ENCODE measurements at places on chromosomes 5 and 9.

DNA sequence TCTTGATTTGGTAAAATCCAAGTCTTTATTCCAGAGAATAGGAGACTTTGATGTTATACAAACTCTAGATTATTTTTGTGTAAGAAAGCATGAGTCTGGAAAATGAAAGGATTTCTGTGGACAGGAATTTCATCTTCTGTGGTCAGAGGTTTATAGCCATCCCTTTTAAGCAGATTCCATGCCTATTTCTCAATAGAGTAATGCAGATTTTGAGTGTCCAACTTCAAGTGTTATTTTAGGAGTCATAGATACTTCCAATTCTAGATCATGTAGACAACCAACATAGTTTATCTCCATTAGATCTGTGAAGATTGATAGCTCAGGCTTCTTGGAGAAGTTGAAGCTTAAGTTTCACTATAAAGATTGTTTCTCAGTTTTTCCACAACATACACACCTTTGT lies 379.7 kb downstream of the PSAT1 start:
- no peak for DNase-seq

- DNase-seq: no peak
These were observed 21.8 kb downstream of the MEF2C start for GRCh38 chr5:88861231-88861630.

DNA sequence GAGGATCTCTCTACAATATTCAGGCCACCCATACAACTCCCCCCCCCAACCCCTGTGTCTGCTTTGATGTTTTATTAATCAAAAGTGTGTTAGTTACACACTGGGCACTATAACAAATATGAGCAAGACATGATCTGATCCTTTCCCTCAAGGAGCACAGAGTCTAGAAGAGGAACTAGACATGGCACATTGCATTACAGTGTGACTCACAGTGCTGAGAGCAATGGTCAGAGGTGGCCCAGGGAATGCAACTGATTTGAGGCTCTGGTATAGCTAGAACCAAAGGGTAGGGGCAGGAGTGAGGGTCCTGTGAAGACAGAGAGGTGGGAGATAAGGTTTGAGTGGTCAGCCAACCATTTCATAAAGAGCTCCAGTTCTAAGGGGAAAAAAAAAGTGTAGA lies 539.2 kb downstream of the ACTL7B start:
- no peak for DNase-seq

- DNase-seq: no peak
These were observed 68.8 kb downstream of the ITGA1 start for GRCh38 chr5:52856564-52856963.

GRCh38 chr5:135476615-135477581 lies 24.7 kb upstream of the TIFAB start:
- no peak for DNase-seq

GRCh38 chr5:176739461-176740051 lies 70.8 kb upstream of the UNC5A start:
- no peak for DNase-seq

- DNase-seq: peak; percentile 26
These were observed 12.0 kb downstream of the GLRX start for GRCh38 chr5:95810305-95811125.

GRCh38 chr5:138648841-138649240 lies 73.6 kb upstream of the HSPA9 start:
- no peak for DNase-seq

DNA sequence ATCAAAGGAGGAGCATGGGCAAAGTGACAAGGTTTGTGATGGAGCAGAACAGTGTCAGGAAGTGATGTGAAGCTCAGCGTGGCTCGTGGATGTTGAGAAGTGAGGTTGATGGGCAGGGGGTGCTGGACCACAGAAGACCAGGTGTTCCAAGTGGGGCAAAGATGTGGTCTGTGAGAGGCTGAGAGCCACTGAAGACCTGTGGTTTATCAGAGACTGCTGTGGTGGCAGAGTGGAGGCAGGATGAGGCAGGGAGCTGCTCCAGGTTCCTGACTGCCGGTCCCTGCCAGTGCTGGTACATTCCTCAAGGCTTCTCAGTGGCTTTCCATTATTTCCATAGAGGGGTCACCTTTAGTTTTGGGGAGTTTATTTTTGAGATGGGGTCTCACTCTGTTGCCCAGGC lies 19.1 kb downstream of the PALM2AKAP2 start:
- DNase-seq: no peak

DNA sequence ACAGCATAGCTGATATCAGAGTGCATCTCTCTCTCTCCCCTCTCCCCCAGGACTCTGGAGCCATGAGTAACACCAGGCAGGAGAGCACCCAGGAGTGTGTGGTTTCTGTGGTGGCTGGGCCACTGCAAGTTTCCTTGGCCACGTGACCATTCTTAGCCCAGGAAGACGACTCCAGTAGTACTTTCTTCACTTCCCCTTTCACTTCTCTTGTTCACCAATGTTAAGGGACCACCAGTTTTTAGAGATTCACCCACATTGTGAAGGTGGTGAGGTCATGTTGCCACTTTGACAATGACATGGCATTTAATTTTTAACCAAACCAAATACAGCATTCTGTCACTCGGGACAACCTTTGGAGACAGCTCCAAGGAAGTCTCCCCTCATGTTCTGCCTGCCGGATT lies 17.9 kb upstream of the DAPK1 start:
- DNase-seq: no peak

GRCh38 chr5:52328220-52328806 lies 459.4 kb upstream of the ITGA1 start:
- DNase-seq: no peak

- no peak for DNase-seq
These were observed 138.2 kb upstream of the SMARCA2 start for GRCh38 chr9:1876891-1877496.

DNA sequence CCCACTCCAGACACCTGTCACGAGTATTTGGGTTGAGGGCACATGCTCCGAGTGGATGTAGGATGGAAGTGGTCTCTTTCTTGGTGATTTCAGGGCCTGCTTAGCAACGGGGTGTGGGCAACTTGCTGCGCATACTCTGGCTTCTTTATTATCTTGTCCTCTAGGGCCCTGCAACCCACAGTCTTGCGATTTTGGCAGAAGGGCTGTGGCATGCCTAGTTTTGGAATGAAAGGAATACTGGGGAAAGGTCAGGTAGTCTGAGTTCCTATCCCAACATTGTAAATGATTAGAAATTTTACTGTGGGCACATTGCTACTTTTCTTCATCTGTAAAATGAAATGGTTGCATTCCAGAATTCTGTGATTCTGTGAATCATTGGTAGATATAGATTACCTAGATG lies 74.3 kb downstream of the ACTBL2 start:
- no peak for DNase-seq

DNA sequence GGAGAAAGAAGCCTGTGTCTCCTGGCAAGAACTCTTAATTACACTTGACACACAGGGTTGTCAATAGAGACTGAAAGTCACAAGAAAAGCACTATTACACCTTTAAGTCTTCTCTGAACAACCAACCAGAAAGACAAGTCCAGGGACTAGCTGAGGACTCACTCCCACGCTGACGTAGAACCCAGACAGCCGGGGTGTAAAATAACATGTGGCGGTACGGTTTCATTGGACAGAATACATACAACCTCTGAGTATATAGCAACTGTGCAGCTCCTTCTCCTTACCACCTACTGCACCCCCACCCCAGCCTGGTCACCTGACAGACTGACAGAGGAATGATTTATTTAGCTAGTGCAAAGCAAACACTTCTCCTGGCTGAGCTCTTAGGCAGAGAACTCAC lies 103.4 kb upstream of the RASEF start:
- peak; percentile 26 for DNase-seq

DNA sequence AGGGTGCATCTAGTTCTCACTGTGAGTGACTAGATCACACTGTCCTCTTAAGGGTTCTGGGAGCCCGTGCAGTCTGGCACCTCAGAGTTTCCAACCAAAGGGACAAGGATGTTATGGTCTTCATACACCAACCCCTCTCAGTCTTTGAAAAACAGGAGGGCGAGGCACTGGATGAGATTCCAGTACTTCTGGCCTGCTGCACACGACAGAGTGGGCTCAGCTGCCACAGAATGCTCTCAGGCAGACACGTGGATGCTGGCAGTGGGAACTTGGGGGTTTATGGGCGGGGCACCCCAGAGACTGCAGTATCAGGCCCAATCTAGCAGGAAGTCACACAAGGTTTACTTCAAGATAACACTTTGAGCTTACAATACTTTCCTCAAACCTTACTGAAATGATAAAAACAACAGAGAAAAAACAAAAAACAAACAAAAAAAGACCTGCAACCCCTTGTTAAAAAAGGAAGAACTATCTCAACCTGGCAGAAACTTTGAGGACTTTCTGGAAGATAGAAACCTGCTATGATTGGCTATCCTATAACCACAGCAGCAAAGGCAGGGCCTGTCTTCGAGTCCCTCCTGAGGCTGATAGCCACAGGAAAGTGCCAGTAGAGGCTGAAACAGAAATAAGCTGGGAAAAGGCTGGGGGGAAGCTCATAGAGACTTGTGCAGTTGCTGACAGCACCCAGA lies 28.3 kb upstream of the TGFBR1 start:
- DNase-seq: no peak

DNA sequence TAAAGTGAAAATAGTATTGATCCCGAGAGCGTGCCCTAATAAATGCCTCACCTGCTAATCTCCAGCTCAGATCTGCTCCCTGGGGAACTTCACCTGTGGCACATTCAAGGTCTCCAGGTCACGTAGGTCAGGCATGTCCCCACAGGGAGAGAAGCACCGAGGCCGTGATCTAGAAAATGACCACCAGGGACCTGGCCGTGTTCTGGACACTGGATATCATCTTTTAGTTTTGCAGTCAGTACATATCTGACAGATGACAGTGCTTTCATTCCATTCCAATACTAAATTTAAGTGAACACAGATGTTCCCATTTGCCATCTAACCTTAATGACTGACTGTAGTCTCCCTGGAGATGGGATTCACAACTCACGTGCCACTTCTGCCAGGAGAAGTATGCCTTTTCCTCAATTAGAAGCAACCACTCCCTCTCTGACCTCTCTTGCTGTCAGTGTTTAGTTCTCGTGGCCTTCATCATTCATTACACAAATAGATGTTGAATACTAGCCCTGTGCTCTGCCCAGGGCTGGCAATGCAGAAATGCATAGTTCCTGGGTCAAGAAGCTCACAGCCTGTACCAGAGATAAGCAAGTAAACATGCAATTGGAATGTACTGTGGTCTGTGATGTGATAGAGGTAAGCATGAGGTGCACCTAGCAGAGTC lies 276.5 kb downstream of the NTRK2 start:
- no peak for DNase-seq

DNA sequence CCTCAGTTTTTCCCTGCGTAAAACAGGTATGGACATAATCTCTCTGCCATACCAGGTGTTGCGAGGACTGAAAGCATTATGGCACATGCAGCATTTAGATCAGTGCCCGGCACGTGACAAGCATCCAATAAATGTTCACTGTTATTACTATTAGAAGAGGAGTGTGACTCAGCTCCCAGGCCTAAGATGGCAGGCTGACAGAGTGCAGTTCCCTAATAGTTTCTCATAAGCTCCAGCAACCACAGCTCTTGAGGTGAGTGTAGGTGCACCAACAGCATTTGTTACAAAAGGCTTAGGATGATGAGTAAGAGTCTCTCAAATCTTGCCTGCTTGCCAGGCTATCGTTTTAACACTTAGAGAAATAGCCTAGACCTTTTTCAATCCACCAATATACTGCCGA lies 28.9 kb upstream of the GLIS3 start:
- DNase-seq: no peak

GRCh38 chr9:19193029-19193324 lies 37.5 kb upstream of the DENND4C start:
- no peak for DNase-seq

DNA sequence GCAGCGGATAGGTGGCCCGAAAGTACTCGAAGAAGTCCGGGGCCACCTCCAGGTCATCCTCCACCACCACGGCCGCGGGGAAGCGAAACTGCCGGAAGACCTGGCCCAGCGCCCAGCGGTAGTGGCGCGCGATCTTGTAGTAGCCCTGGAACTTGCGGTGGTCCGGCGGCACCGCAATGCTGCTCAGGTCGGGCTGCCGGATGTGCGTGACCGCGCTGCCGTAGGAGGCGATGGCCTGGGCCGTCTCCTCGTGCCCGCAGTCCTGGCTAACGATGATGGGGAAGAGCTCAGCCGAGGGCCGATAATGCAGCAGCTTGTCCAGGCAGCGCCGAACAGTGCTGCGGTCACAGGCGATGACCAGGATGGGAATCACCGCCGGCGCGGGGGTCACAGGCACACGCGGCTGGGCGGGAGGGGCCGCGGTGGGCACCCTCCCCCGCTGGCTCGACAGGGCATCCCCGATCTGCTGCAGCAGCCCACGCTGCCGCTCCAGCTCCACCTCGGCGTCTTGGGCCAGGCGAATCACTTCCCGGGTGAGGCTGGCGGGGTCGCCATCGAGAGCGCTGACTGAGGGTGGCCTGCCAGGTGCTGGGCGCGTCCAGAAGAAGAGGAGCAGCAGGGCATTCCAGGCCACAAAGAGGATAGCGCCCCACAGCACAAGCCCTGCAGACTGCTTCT lies 10.2 kb downstream of the MGAT1 start:
- no peak for DNase-seq

DNA sequence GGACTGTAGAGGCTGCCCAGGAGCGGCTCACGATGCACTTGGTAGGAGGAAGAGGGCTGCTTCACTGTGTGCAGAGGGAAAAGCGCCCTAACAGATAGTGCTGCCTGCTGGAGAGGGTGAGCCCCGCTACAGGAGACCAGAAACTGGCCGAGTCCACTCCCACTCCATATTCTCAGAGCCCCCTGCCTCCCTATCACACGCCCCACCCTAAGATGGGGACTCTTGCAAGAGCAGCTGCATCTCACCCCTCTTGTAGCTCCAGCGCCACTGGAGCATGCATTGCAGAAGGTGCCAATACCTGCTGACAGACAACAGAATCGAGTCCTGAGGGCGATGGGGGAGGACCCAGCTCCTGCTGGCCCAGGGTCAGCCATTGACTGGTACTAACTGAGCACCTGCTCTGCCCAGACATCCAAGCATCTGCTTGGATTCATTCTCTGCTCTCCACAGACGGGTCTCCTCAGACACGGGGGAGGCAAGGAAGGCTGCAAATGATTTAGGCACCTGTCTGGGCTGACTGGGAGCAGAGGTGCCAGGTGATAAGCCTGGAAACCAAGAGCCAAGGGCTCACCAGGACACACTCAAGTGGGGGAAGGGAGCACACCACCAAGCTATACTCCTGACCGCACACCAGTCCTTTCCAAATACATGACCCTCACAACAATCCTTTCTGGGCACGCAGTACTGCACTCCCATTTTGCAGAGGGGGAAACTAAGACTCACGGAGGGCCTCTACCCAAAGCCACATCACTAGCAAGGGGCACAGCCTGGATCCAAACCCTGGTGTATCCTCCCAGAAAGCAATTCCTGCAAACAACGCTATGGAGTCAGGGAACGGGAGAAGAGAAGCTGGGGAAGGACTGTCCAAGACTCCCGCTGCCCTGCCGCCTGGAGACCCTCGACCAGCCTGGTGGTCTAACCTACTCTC lies 1.6 kb downstream of the BICD2 start:
- no peak for DNase-seq

Measured in PC-3 (cell line).